ENCODE measurements at places on chromosomes 2 and 18.

GRCh38 chr18:45488645-45489044 lies 126.6 kb upstream of the SLC14A2 start:
- peak; percentile 64 for DNase-seq

DNA sequence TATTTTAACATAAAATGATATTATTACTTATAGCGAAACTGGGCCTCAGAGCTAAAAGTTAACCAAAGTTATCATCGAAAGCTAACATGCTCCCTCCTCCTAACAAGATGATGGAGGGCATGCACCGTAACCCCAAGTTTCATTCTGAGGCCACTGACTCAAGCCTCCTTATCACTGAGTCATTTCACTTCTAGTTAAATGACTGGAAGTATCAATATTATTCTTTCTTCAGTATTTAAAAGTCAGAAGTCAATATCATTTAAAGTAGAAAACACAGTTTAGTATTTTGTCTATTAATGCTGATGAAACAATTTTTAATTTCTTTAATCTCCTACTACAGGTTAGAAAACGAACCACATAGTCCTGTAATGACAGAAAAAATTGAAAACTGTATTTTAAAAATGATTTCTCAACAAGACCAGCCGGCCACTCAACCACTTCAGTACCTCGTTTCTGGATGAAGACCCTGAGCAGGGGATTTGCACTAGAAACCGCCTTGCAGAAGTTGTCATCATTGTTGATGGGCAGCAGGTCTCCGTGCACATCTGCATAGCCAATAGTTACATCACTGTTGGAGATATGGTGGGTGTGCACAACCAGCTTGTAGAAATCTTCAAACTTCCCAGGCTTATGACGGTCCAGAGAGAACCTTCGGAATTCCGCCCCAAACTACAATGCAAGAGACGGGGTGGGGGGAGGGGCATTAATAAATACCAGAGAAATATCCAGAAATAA lies 44.9 kb downstream of the PARD6G start:
- DNase-seq = no peak

- DNase-seq = no peak
Observed at GRCh38 chr18:45165176-45165713, 450.0 kb upstream of the SLC14A2 start.

- no peak for DNase-seq
Observed at GRCh38 chr18:13438507-13439056, 220.0 kb downstream of the LDLRAD4 start.

GRCh38 chr2:65957886-65958285 lies 477.0 kb upstream of the MEIS1 start:
- no peak for DNase-seq

DNA sequence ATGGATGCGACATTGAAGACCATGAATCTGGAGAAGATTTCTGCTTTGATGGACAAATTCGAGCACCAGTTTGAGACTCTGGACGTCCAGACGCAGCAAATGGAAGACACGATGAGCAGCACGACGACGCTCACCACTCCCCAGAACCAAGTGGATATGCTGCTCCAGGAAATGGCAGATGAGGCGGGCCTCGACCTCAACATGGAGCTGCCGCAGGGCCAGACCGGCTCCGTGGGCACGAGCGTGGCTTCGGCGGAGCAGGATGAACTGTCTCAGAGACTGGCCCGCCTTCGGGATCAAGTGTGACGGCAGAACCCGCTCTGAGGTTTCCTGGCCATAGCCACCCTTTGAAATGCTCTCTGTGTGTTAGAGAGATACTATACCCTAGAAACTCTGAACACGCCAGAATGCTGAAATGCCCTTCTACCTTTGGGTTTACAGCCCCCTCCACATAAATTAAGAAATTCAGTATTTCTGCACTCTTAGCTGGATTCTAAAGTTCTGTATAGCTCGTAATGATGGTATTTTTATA lies 659 bp downstream of the CHMP1B start:
- peak; percentile 31 for DNase-seq

GRCh38 chr2:60499651-60500265 lies 53.7 kb downstream of the BCL11A start:
- no peak for DNase-seq

Data from right hindlimb (tissue), 1 donor.